ENCODE measurements at places on chromosomes 7 and 10. TPM values are rescaled to one million over a fixed set of nuclear protein-coding genes. Genes with fewer than 3 reads are reported as not detected.

DNA sequence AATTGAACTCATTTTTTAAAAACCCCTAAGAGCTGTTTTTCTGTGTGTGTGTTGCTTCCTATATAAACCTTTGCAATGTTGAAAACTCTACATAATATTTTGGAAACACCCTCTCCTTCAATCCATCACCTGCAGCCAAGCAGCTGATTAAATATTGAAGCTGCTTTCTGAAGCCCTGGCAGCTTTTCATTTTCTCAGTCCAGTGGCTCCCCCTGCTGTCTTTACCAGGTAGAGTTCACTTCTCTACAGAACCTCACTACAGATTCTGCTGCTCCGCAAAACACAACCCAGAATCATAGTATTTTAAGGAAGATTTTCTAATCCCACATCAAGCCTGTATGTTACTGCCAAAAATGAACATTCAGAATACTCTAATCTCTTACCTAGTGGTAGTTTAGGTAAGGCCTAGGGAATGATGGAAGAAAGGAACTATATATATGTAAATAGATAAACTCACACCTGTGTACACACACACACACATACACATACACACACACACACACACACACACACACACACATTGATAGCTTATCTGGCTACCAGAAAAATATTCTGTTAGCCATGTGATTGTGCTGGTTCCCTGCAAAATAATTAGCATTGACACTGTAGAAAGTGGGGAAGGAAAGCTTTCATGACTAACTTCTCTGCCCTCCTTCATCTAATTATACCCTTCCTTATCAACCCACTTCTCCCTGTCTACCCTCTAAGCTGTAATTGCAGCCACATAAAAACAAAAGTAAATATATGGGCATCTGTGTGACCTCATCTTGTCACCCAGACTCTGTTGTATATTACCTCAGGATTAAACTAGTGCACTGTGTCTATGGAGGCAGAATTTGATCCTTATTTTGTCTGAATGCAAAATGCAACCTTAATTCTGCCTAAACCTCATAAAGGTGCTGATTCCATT, 229.5 kb upstream of the FZD1 start:
- H3K27me3 ChIP-seq = no peaks in the 10 kb centered on the region
- peak; percentile 84 for DNase-seq
- H3K27ac ChIP-seq = no peak overlapping the region
- H3K36me3 ChIP-seq = no peaks in the 10 kb centered on the region

ARHGAP22 gene
- 1.6 TPM for total RNA-seq

DNA sequence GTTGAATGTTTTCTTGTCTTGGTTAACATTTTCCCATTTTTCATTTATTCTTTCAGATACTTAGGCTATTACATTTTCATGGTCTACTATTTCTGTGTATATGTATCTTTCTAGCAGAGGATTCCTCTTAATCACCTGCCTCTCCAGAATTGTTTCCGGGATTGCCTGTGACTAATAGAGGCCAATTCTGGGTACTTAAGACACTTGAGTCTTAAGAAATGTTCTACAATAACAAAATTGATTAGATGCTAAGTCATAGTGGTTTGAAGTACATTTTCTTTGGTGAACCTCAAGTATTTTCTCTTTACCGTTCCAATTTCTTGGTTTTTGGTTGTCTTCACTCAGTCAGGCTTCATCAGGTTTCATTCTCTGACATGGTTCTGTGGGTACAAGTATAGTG, 26.4 kb downstream of the BBS9 start:
- H3K36me3 ChIP-seq = no peaks in the 10 kb centered on the region
- no peaks in the 10 kb centered on the region for H3K4me1 ChIP-seq
- no peak overlapping the region for H3K27ac ChIP-seq
- no peak for DNase-seq

HTR5A gene
- not detected for total RNA-seq

DNA sequence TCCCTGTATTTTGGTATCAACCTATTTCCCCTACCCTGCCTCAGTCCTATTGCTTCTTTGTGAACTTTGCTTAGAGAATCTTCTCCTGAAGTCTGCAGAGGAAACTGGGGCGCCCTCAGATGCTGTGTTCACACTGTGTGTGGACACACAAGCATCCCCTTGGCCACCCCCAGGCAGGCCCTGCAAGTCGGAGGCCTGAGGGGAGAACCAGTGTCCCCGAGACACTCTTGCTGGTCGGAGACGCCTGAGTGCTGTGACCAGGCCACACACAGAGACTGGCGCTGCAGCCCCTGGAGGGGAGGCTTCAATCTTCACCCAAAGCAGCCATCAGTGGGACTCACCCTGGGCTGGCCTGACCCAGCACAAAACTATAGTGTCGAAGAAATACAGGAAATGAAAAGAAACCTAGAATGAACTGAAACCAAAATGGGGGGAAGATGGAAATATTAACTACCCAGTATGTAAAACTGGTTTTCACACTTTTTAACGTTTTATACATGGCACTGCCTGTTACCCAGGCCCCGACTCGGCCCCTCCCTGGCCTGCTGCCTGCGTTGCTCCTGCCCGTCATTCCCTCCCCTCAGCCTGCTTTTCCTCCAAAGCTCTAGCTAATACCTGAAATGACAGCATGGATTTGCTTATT, 48.4 kb upstream of the FAM20C start:
- H3K36me3 ChIP-seq = no peaks in the 10 kb centered on the region
- no peak overlapping the region for H3K4me3 ChIP-seq
- peaks cover 55% of the 10 kb centered on the region for H3K4me1 ChIP-seq
- H3K27ac ChIP-seq = peak overlapping the region; percentile 73

- no peaks in the 10 kb centered on the region for H3K27me3 ChIP-seq
- no peak for DNase-seq
Measured at GRCh38 chr7:100607111-100607510, 4.9 kb downstream of the PCOLCE start.

DNA sequence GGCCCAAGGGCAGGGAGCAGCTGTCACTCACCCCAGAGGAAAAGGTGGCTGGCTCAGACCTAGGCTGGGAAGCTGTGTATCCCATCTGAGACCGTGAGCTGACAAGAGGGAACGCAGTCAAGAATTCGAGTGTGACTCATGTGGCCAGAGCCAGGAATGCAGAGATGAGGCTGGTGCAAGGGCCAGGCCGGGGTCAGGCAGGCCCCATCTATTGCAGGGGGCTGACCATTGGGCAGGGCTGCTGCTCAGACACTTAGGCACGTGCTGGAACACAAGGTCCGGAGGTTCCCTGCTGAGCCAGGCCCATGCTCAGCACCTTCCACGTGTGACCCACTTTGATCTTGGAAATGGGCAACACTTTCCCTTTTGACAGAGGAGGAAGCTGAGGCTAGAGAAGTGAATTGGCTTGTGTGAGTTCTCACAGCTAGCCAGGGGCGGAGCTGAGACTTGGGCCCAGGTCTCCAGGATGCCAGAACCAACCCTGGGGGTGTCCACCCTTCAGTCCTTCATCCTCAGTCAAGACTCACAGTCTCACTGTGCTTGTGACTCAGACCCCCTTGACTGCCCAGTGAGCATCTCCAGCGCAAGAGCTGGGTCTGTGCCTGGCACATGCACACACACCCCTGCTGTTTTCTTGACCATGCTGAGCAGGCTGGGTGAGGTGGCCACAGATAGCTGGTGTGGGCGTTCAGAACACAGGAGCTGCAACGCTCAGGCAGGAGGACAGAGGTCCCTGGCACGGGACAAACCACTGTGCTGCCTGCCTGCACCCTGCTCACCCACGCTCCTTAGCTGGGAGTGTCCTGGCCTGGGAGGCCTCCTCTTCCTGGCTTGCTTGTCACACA, 47.6 kb upstream of the PPIF start:
- H3K36me3 ChIP-seq = peaks cover 14% of the 10 kb centered on the region
- no peak overlapping the region for H3K27ac ChIP-seq
- H3K27me3 ChIP-seq = no peaks in the 10 kb centered on the region

MINDY4 gene
- 8.6 TPM for total RNA-seq

DNA sequence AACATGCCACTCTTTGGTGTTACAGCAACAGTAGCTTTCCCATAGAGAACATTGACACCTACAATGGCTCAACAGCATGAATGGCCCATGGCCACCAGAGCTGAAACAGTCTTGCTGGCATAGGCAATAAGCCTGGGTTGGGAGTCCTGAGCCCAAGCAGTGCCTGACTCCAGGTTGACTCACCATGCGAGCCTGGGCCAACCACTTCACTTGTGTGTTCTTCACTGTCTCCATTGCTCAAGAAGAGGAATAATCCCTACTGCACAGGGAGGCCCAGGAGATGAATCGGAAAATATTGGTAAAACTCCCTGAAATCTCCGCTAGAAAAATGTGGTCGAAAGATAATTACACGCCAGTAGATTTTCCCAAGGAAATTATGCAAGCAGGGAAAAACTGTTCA, 89.2 kb upstream of the INHBA start:
- H3K4me3 ChIP-seq = no peak overlapping the region
- H3K27ac ChIP-seq = no peak overlapping the region
- no peaks in the 10 kb centered on the region for H3K27me3 ChIP-seq
- no peaks in the 10 kb centered on the region for H3K4me1 ChIP-seq
- H3K36me3 ChIP-seq = no peaks in the 10 kb centered on the region
- no peak for DNase-seq

DNA sequence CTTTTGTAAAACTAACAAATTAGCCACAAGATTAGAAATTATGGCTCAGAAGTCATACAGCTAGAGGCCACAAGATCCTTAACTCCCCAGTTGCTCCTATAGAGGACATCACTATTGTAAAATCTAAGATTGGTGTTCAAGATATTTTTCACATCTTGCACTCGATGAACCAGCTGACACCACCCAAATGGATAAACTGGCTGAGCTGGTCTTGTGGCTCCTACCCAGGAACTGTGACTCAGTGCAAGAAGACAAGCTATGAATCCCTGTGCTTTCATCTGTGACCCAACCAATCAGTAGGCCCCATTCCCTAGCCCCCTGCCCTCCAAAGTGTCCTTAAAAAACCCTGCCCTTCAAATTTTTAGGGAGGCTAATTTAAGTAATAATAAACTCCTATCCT, 27.9 kb upstream of the R3HCC1L start:
- H3K4me1 ChIP-seq = no peaks in the 10 kb centered on the region
- H3K27me3 ChIP-seq = no peaks in the 10 kb centered on the region
- no peaks in the 10 kb centered on the region for H3K36me3 ChIP-seq
- H3K4me3 ChIP-seq = no peak overlapping the region
- no peak for DNase-seq
- no peak overlapping the region for H3K27ac ChIP-seq

DNA sequence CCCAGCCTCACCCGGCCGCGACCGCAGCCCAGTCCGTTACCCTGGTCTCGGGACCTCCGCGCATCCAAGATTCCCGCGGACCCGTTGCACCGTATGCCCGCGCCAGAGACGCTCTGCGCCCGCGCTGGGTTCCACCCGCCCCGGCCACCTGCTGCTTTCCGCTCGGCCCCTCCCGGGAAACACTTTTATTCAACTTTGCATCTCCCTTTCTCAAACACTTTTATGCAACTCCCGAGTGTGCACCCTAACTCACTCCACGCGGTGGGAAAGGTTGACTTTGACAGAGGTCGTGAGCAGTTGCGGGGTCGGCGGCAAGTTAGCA, at the start of gene ODAD2:
Gene ODAD2, minus strand, starts transcription at position 126 of the 322 bp plus-strand sequence. CDS start 3,937 bp downstream, outside the sequence.
- DNase-seq = no peak
- H3K4me1 ChIP-seq = peaks cover 5% of the 10 kb centered on the region
- no peak within 1 kb of the TSS for H3K27ac ChIP-seq
- H3K36me3 ChIP-seq = no peaks in the 10 kb centered on the region
- peak within 1 kb of the TSS; percentile 33 for H3K4me3 ChIP-seq
- no peaks in the 10 kb centered on the region for H3K27me3 ChIP-seq

DNA sequence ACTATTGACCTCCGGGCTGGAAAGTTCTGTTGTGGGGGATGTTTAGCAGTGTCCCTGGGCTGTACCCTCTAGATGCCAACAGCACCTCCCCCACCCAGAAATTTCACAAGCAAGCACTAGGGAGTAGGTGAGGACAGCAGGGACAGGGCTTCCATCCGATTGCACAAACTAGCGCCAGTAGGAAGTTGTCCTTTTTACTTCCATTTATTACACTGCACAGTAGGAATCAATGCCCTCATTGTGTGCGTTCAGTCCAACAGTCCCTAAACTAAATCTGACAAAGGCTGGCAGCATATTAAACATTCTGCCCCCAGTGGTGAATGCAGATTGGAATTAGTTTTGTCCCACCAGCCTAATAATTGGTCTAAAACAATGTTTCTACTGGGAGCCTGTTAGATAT, 6.4 kb upstream of the SOSTDC1 start:
- H3K4me1 ChIP-seq = no peaks in the 10 kb centered on the region
- H3K27ac ChIP-seq = no peak overlapping the region
- no peaks in the 10 kb centered on the region for H3K36me3 ChIP-seq
- DNase-seq = no peak

DNA sequence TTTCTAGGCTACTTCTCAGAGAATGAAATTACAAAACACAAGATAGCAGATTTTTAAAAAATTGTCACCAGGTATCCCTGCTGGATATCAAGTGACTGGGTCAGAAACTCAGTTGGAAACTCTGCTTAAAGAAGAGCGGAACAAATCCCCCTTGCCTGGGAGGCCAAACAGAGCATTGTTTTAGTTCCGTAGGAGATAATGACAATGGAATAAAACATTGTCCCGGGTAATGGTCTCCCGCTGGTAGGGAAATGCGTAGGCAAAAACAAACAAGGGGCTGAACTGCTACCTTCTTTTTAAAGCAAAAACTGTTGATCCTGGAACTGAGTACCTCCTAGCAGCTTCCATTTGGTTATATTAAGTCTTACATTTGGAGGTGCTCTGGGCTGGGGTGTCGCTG, 21.3 kb upstream of the VAX1 start:
- H3K27me3 ChIP-seq = no peaks in the 10 kb centered on the region
- no peak for DNase-seq
- peaks cover 19% of the 10 kb centered on the region for H3K4me1 ChIP-seq
- no peak overlapping the region for H3K27ac ChIP-seq

ASB10 gene
- total RNA-seq = not detected

- no peak for DNase-seq
- no peaks in the 10 kb centered on the region for H3K27me3 ChIP-seq
- H3K27ac ChIP-seq = no peak overlapping the region
- no peak overlapping the region for H3K4me3 ChIP-seq
- H3K4me1 ChIP-seq = no peaks in the 10 kb centered on the region
Measured at GRCh38 chr10:107971411-107971810, 806.9 kb upstream of the SORCS1 start.

C7orf57 gene
- total RNA-seq = not detected

DNA sequence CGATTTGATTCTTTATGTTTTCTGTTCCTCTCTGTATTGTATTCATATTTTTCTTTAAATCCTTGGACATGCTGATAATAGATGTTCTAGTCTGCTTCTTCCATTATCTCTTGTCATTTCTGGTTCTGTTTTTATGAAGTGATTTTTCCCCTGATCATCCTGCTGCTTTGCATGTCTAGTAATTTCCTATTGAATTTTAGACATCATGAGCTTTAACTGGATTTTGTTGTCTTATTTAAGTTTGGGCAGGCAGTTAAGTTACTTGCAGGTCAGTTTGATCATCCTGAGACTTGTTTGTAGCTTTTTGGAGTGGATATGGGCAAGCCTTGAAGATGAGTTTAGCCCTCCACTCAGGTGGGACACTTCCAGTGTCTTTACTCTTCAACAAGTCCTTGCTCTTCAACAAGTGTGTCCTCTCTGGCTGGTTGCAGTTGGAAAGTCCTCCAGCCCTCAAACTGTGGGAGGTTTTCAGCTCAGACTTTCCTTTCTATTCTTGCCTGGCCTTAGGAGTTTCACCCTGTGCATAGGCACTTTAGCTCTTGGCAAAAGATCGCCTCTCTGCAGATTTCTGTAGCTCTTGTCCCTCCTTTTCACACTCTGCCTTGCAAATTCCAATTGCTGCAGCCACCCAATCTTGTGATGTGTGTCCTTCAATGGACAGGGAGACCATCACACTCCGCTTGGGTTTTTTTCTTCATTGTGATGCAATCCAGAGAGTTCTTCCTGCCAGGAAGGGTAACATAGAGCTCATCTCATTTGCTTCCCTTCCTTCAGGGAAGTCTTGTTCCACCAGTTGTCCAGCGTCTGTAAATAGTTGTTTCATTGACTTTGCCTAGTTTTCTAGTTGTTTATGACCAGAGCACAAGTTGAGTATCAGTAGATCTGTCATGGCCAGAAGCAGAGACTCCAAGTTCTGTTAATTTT, 197.2 kb upstream of the SH2B2 start:
- no peaks in the 10 kb centered on the region for H3K36me3 ChIP-seq
- no peaks in the 10 kb centered on the region for H3K4me1 ChIP-seq
- no peak overlapping the region for H3K4me3 ChIP-seq
